ENCODE measurements at places on chromosomes 5 and 9.

- no peak overlapping the region for H3K27ac ChIP-seq
- no peak for DNase-seq
- H3K36me3 ChIP-seq: peaks cover 3% of the 10 kb centered on the region
- no peaks in the 10 kb centered on the region for H3K27me3 ChIP-seq
- no peaks in the 10 kb centered on the region for H3K4me1 ChIP-seq
- no peak overlapping the region for H3K4me3 ChIP-seq
These were observed 8.5 kb downstream of the DMXL1 start for GRCh38 chr5:119079318-119079921.

GRCh38 chr5:42787845-42788244, 23.8 kb downstream of the SELENOP start:
- H3K4me3 ChIP-seq: no peak overlapping the region
- H3K27ac ChIP-seq: no peak overlapping the region
- DNase-seq: no peak
- no peaks in the 10 kb centered on the region for H3K27me3 ChIP-seq

DNA sequence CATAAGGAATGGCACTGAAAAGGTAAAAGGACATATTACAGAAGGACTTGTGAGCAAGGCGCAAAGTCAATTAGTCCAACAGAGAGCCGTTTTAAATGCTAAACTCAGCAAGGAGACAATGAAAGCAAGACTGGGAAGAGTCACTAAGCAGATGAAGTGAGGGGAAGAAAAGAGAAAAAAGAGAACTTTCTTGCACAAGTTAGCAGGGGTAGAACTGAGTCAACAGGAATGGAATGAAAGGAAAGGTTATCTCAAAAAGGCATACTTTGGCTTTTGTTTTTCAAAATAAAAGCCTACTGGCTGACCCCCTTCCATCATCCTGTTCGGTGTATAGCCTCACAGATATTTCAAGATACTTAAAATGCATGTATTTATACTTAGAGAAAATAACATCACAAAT, 75.0 kb downstream of the NR6A1 start:
- H3K4me3 ChIP-seq: no peak overlapping the region
- H3K27ac ChIP-seq: peak overlapping the region; percentile 99
- no peaks in the 10 kb centered on the region for H3K27me3 ChIP-seq
- peaks cover 15% of the 10 kb centered on the region for H3K4me1 ChIP-seq

DNA sequence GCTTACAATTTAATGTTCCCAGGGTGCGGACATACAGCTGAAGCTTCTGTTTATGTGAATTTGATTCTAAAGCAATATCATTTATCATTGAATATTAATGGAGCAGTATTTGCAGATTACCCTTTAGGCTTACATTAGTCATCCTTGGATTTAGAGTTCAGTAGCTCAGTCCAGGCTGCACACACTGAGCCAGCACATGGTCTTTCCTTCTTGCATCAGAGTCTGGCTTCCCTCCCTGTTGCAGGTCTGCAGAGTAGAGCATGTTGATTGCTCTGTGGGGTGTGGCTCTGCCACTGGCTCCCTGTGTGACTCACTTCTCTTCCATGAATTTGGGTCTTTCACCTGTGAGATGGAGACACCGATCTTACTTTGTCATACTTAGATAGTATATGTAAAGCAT, 36.8 kb downstream of the NSG2 start:
- H3K4me1 ChIP-seq: no peaks in the 10 kb centered on the region
- no peak overlapping the region for H3K27ac ChIP-seq
- no peak for DNase-seq
- no peak overlapping the region for H3K4me3 ChIP-seq
- no peaks in the 10 kb centered on the region for H3K27me3 ChIP-seq

DNA sequence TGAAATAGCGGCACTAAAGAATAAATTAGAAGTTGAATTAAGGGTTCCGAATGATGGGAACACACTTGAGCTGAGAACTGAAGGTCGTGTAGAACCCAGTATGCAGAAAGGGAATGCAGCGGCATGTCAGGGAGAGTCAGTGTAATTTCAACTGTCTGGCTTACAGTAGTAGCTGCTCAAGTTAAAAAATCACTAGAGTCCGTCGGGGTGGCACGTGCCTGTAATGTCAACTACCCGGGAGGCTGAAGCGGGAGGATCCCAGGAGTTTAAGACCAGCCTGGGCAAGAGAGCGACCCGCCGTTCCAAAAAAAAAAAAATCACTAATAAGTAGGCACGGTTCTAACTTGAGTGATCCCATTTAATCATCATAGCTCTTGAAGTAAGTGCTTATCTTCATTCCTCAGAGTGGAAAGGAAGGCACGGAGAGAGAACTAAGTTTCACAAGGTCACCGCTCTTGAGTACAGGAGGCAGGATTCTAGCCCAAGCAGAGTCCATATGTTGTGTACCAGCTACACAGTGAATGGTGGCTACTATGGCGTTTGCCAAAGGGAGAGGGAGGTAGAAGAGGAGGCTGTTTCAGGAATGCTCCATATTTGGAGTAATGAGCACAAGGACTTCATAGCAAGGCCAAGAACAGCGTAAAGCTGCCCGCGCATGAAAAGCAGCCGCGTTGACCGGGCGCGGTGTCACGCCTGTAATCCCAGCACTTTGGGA, 831 bp downstream of the RMRP start:
- peaks cover 10% of the 10 kb centered on the region for H3K4me1 ChIP-seq
- no peaks in the 10 kb centered on the region for H3K27me3 ChIP-seq
- peaks cover 25% of the 10 kb centered on the region for H3K36me3 ChIP-seq
- peak overlapping the region; percentile 31 for H3K4me3 ChIP-seq
- H3K27ac ChIP-seq: peak overlapping the region; percentile 59

GRCh38 chr9:17509701-17510100, 69.2 kb upstream of the SH3GL2 start:
- no peak overlapping the region for H3K4me3 ChIP-seq
- no peak for DNase-seq
- H3K36me3 ChIP-seq: no peaks in the 10 kb centered on the region

DNA sequence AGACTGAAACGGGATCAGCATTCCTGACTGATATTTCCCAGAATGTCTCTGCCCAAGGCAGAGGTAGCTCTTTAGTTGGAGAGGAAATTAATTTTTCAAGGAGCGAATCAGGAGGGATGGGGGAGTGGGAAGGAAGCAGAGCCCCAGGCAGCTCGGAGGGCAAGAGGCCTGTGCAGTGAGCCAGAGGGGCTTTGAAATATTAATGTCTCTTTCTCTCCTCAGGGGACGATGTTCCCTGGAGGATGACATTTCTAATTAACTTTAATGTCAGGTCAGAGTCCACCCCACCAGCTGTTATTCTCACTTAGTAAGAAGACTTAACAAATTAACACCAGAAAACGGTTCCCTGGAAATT, 45.6 kb downstream of the SLC6A7 start:
- no peaks in the 10 kb centered on the region for H3K4me1 ChIP-seq
- DNase-seq: no peak
- no peaks in the 10 kb centered on the region for H3K27me3 ChIP-seq
- no peak overlapping the region for H3K4me3 ChIP-seq

GRCh38 chr5:125315306-125315705, 568.9 kb upstream of the ZNF608 start:
- no peak for DNase-seq
- H3K27ac ChIP-seq: no peak overlapping the region
- peaks cover 4% of the 10 kb centered on the region for H3K4me1 ChIP-seq

- H3K27ac ChIP-seq: no peak overlapping the region
- no peaks in the 10 kb centered on the region for H3K36me3 ChIP-seq
- no peaks in the 10 kb centered on the region for H3K4me1 ChIP-seq
- no peak for DNase-seq
These were observed 230.6 kb upstream of the CD180 start for GRCh38 chr5:67426961-67427849.

DNA sequence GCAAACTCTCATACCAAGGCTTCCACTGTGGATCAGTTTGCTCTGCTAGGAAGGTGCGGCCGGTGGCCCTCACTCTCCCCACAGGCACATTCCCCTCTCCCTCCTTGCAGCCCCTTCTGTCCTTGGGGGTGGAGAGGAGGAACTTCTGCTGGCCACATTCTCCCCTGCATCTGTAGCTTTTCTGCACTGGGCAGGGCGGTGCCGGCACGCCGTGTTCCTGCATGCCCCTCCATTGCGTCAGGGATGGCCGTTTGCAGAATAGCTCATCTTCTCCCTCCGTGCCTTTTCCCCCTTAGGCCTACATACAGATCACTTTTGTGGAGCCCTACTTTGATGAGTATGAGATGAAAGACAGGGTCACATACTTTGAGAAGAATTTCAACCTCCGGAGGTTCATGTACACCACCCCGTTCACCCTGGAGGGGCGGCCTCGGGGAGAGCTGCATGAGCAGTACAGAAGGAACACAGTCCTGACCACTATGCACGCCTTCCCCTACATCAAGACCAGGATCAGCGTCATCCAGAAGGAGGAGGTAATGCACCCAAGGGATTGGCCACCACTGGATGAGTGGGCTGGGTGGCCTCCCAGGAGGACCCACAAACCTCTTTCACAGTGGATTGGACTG, 231.5 kb downstream of the DOCK8 start:
- H3K4me3 ChIP-seq: no peak overlapping the region
- no peak overlapping the region for H3K27ac ChIP-seq
- DNase-seq: no peak

DNA sequence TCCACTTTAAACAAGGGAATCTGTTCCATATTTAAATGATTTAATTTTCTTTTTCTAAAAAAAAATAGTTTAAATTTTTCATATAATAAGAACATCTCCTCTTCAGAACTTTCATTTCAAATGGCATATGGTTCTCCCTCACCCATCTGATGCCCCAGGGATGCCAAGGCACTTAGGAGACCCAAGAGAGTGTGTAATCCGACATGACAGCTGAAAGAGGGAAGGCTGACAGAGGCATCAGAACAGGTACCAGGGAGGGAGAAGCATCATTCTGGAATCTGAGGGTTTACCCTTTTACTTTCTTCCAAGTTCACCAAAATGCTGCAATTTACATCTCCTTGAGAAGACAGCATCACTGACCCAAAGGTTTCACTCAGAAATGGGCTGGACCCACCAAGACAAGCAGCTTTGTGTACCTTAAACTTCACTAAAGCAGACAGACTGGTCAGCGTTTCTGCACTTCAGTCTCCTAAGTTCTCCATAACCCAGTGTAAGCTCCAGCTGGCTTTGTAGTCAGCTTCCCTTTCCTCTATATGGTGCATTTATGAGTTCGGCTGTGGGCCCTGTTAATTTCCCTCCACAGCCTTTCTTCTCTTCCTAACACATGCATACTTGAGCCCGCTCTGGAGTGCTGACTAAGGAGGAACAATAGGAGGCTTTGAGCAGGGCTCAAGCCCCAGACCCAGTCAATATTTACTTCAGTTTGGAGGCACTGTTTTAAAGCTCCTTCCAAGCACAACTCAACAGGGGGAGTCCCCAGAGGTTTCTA, 17.7 kb downstream of the EFNA5 start:
- peaks cover 1% of the 10 kb centered on the region for H3K4me1 ChIP-seq
- no peak for DNase-seq
- H3K4me3 ChIP-seq: no peak overlapping the region

DNA sequence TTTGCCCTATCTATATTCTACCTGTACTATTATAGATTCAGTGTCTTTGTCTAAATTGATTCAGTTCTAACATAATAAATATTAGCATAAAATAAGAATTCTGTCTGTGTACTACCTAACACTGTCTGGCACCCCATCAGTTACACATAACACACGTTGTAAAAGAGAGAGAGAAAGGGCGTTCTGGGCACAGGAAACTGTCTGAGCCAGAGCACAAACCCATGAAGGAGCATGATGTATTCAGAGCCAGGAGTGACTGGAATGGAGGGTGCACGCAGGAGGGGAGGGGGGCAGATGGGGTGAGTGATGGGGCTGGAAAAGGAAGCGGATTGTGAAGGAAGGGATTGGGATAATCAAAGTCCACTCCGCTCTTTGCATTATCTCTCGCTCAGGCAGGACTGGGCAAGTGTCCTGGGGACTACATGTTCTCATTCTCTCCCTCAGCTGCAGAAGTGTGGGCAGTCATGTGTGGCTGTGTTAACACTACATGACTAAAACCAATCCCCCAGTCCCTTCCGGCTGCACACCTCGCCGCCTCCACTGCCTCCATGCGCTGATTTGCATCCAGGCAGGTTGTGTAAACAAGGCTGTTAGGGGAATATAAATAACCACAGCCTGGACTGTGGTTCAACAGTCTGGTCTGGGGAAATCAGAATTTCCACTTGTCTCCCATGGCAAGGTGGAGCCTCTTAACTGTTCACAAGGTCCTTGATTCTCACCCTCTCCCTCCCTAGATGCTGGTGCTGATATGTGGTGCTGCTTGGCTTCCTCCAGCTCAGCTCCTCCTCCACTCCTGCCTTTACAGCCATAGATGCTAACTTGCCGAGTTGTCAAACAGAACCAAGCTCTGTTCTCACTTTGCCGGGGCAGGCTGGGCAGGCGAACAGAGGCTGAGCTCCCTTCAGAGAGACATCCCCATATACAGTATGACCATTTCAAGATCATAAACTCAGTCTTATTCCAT, 367.5 kb upstream of the BRINP1 start:
- no peak for DNase-seq
- no peak overlapping the region for H3K4me3 ChIP-seq
- no peaks in the 10 kb centered on the region for H3K4me1 ChIP-seq
- no peaks in the 10 kb centered on the region for H3K27me3 ChIP-seq
- H3K36me3 ChIP-seq: no peaks in the 10 kb centered on the region

DNA sequence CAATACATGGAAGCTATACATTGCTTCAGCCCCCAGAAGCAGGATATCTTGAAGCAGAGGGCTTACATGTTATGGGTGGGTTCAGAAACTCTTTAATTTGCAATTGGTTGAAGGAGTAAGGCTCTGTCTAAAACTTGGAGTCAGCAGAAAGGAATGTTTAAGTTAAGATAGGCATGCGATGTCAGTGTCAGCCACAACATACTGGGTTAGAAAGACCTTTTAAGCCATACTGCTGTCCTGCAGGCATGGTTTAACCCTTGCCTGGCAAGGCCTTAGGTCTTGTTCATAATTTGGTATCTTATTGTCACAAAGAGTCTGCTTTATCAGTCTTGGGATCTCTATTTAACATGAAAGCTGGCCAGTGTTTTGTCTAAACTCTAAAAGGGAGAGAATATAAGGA, 1619.6 kb upstream of the WWC1 start:
- H3K27ac ChIP-seq: no peak overlapping the region
- no peaks in the 10 kb centered on the region for H3K4me1 ChIP-seq
- H3K27me3 ChIP-seq: no peaks in the 10 kb centered on the region
- DNase-seq: peak; percentile 27
- H3K36me3 ChIP-seq: no peaks in the 10 kb centered on the region

GRCh38 chr9:121294151-121294743, 26.3 kb downstream of the GSN start:
- DNase-seq: no peak
- peaks cover 28% of the 10 kb centered on the region for H3K36me3 ChIP-seq
- H3K27me3 ChIP-seq: no peaks in the 10 kb centered on the region
- H3K27ac ChIP-seq: no peak overlapping the region
- no peak overlapping the region for H3K4me3 ChIP-seq

DNA sequence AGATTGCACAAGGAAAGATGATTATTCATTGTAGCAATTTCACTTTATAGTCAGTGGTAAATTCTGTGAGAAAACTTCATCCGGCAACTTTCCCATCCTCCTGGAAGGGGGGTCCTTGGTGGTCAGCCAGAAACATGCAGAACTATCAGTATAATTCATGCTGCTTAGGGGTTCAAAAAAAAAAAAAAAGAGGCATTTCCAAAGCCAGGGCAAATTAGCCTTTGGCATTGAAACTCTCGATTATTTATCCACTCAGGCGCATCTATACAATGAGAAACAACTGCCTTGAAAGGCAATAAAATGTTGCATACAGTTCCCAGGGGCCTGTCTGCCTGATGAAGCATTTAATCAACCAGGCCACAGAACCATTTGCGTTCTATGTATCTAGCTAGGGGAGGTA, 263.3 kb downstream of the TMEM167A start:
- H3K4me3 ChIP-seq: no peak overlapping the region
- no peaks in the 10 kb centered on the region for H3K27me3 ChIP-seq
- H3K27ac ChIP-seq: no peak overlapping the region

- H3K27me3 ChIP-seq: no peaks in the 10 kb centered on the region
- no peak overlapping the region for H3K4me3 ChIP-seq
- no peak for DNase-seq
- peaks cover 66% of the 10 kb centered on the region for H3K36me3 ChIP-seq
- peaks cover 4% of the 10 kb centered on the region for H3K4me1 ChIP-seq
These were observed 11.9 kb downstream of the BASP1 start for GRCh38 chr5:17229313-17229712.

Measured in mesenchymal stem cell (in vitro differentiated cells and primary cell).